Metanephros (tissue), 2 donors: ENCODE measurements at places on chromosomes 7 and 10. TPM values are rescaled to one million over a fixed set of nuclear protein-coding genes. Genes with fewer than 3 reads are reported as not detected.

POR gene
- 59.2 TPM for total RNA-seq

ANXA8L1 gene
- 0.88 TPM for total RNA-seq

PIK3CG gene
- total RNA-seq, result 6.7 TPM

PON1 gene
- 0.12 TPM for total RNA-seq

DENND11 gene
- 22.2 TPM for total RNA-seq

FAM237B gene
- not detected for total RNA-seq

ATP6V0E2 gene
- total RNA-seq, result 38.1 TPM

SLC26A4 gene
- total RNA-seq, result 3.2 TPM

HYCC1 gene
- total RNA-seq, result 21.7 TPM

GBX1 gene
- 0.64 TPM for total RNA-seq

OR2A5 gene
- total RNA-seq, result not detected

INTS15 gene
- total RNA-seq, result 30.8 TPM

RGS10 gene
- 32.9 TPM for total RNA-seq

HECW1 gene
- 9.2 TPM for total RNA-seq

NPY gene
- 2.9 TPM for total RNA-seq

TBRG4 gene
- total RNA-seq, result 51.3 TPM

C10orf95 gene
- 0.35 TPM for total RNA-seq

RTKN2 gene
- total RNA-seq, result 5.7 TPM
